Right renal pelvis (tissue), 4 donors: ENCODE measurements at places on chromosomes 16 and 17. TPM values are rescaled to one million over a fixed set of nuclear protein-coding genes. Genes with fewer than 3 reads are reported as not detected.

- DNase-seq: no peak
These were observed 13.4 kb upstream of the PLLP start for GRCh38 chr16:57297856-57298255.

DNA sequence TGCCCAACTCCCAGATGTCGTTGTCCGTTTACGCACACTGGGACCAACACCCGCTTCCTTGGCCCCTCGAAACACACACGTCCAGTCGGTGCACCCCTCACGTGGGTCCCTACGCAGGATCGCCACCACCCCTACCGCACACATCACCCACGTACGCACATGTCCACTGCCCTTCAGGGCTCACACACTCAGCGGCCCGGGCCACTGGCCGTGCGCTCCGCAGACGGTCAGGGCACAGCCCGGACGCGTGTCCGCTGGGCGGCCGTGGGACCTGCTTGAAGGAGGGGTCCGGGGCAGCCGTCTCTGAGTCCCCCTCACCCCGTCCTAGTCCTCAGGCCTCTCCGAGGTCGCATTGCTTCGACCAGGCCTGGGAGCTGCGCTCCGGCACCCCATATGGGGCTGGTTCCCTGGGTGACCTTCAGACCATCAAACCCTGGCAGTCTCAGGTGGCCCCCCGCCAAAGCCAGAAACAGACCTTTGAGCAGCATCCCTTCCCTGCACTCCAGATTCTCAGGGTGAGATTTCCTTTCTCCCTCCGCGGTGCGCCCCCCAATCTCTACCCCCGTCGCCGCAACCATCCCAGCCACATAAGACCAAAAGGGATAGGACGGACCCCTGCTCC, 914 bp upstream of the GPRC5B start:
- DNase-seq: no peak

- DNase-seq: no peak
These were observed 64.8 kb downstream of the SEC14L1 start for GRCh38 chr17:77205396-77206125.

DNA sequence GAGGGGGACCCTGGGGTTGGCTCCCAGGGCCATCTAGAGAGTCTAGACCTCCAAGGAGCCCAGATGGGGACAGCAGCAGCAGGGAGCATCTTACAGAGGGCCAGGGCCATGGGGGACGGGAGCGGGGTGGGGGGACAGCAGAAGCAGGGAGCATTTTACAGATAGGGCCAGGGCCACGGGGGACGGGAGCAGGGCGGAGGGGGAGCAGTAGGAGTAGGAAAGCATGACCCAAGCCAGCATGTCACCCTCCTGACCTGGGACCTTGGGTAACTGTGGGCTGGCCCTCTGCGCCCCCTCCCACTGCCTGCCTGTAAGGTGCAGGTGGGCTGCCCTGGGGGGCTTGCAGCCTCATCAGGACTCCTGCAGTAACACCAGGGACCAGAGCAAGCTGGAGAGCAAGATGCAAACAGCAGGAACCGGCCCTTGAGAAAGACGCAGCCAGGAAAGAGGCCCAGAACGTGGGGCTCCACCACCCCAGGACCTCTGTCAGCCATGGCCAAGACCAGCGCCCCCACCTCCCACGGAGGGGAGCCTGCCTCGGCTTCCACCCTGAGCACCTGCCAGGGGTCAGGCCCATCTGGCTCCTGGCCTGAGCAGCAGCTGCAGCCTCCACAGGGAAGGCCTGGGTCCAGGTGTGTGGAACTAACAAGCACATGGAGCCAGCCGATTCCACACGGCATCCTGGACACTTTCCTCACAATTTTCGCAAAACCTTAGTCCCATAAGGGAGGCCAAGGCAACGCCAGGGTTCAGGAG, 2.4 kb downstream of the ZNF598 start:
- no peak for DNase-seq

DNA sequence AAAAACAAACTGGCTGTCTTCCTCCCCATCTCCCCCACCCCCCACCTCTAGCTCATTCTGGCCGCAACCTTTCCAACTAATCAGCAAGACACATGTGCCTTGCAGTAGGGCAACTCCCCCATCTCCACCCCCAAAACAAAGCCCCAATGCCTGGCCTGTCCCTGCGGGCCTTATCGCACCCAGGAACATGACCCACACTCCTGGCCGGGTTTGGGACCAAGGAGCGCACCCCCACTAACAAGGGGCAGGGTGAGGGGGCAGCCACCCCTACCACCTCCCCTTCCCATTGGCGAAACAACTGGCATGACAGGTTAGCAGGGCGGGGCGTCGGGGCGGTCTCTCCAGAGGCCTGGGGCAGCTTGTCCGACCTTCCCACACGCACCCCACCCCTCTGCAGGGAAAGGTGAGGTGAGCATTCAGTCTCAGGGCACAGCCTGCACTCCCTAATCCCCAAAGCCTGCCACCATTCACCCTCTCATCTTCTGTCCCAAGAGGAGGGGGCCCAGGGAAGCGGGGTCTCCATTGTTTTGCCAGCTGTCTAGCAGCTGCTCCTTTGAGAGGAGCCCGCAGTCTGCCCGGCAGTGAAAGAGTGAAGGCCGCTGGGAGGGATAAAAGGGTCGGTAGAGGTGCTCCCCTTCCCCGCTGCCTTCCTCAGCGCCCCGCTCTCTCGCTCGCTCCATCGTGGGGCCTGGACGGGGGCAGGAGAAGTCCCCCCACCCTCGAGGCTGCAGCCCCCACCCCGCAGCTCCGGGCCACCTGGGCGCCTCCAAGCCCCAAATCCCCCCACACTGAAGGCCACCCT, 765 bp downstream of the MYO18A start:
- no peak for DNase-seq

DNA sequence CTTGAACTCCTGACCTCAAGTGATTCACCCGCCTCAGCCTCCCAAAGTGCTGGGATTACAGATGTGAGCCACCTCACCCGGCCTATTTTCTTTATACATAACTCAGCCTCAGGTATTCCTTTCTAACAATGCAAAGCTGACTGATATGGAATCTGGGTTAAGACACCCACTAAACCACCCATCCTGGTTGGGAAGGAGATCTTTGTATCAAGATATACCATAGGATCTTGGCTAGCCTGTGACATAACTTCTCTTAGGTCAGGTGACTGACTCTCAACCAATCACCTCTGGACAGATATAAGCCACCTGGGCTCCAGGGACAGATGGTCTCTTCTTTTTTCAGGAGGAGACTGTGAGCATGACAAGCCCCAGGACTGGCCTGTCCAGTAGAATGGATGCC, 51.2 kb upstream of the NKD1 start:
- DNase-seq: no peak

DNA sequence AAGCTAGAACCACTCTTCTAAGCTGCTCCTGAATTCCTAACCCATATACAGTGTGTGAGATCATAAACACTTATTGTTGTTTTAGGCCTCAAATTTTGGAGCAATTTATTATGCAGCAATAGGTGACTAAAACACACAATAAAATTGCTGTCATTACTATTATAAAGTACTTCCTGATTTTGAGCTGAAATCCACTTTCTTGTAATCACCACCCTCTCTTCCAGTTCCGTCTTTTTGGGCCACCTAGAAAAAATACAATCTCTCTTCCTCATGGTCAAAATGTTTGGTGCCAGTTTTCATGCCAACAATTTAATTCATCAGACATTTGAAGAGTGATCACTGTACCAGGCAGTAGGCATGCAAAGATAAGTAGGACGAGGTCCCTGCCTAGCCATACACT, 43.3 kb upstream of the NF1 start:
- DNase-seq: no peak

DNA sequence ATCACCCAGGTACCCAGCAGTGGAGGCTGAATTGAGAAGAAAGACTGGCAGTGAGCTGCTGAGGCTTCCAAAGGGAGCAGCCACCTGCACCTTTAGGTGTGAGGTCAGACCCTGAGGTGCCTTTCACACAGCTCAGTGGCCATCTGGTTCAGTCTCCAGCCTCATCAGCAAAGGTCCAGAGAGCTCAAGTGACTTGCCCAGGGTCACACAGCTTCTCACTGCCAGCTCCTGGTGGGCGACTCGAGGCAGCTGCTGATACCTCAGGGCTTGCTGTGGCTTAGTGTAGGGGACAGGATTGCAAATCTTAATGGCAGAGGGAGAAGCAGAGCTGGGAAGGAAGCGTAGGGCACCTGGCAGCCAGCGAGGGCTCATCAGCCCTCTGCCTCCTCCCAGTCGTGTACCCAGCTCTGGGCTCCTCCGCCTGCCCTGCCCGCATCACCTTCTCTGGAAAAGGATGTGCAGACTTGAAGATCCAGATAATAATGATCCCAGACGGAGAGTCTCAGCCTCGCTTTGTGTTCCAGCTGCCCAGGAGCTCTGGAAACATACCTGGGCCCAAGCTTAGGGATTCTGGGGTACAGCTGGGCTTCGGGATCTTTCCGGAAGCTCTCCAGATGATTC, 165.3 kb upstream of the GSE1 start:
- no peak for DNase-seq

DNA sequence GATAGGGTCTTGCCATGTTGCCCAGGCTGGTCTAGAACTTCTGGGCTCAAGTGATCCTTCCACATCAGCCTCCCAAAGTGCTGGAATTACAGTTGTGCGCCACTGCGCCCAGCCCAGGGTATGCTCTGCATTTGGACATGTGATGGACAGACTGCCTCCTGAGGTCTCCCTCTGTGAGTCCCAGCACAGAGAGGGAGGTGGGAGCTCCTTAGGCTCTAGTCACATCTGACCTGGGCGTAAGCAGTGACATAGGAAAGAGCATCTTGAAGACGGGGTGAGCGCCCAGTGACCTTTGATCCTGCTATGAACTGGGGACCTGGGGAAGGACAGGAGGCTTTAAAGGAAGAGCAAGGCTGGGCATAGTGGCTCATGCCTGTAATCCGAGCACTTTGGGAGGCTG, 2.2 kb upstream of the GFAP start:
- no peak for DNase-seq

- no peak for DNase-seq
These were observed 25.1 kb upstream of the MEAK7 start for GRCh38 chr16:84529607-84530006.

DNA sequence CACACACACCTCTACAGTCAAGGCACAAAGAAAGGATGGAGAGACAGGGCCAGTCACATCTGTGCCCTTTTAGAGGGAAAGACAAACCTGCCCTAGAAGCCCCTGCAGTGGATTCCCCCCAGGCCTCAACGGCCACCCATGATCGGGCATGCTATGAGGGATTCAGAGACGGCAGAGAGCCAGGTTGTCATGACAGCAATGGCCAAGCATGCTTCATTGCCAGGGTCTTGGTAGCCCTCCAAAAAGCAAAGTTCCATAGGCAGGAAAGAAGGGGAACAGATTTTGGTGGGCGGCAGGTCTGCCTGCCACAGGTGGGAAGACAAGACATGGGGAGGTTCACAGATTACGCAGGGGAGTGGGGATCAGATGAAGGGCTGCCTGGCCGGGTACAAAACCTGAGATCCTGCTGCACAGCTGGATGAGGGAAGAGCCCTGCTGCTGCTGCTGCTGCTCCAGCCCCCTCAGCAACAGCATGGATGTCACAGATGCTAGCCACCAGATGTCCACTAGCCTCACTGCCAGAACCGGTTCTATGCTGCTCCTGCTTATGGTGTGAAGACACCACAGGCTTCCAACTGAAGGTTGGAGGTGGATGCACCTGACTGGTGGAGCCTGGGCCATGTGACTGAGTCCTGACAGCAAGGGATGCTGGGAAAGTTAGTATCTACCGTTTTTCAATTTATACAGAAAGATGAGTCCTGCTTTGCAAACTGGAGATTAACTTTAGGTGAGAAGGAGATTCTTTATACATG, 17.8 kb downstream of the ACTG1 start:
- DNase-seq: no peak

DNA sequence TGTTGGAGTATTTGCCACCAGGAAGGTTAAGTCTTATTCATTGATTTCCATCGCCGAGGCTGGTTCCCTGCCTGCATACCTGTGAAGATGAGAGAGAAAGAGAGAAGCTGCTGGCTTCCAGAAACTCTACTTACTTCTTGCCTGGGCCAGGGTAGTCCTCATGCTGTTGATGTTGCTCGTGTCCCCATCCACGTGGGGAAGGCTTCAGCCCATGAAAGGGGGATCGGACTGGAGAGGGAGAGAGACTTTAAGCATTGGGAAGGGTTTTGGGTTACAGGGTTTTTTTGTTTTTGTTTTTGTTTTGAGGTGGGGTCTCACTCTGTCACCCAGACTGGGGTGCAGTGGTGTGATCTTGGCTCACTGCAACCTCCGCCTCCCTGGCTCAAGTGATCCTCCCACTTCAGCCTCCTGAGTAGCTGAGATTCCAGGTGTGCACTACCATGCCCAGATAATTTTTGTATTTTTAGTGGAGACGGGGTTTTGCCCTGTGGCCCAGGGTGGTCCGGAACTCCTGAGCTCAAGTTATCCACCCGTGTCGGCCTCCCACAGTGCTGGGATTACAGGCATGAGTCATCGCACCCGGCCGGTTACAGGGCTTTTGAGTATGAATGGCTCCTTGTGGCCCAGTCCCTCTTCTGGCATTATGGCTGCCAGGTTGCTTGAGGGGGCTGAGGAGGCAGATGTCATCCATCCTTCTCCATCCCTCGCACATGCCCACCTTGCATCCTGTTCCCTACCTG, 26.6 kb downstream of the ITGB3 start:
- DNase-seq: no peak

DNA sequence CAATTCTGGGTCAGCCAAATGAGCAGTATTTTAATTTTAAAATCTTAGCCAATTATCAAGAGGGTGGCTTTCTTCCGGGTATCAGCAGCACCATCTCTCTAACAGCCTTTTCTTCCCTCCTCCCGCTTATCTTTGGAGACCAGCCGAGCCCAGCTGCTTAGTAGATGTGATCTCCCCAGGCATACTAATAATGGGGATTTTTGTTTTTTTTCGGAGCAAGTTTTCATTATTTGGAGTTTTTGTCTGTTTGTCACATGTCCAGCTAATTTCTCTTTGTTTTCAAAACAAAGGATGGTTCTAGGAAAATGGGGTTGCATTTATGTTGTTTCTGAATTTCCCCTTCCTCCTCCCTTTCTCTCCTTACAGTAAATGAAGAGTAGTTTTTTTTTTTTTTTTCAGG, 170.5 kb upstream of the MPHOSPH6 start:
- no peak for DNase-seq

The ZC3H7A gene
- 102 TPM for polyA plus RNA-seq

The OR1F1 gene
- polyA plus RNA-seq: not detected

The TBX21 gene
- polyA plus RNA-seq: 0.05 TPM

The DOC2A gene
- polyA plus RNA-seq: 2.3 TPM
